Activated CD4-positive, CD25-positive, alpha-beta regulatory T cell (primary cell): ENCODE measurements at places on chromosomes 2 and 18.

DNA sequence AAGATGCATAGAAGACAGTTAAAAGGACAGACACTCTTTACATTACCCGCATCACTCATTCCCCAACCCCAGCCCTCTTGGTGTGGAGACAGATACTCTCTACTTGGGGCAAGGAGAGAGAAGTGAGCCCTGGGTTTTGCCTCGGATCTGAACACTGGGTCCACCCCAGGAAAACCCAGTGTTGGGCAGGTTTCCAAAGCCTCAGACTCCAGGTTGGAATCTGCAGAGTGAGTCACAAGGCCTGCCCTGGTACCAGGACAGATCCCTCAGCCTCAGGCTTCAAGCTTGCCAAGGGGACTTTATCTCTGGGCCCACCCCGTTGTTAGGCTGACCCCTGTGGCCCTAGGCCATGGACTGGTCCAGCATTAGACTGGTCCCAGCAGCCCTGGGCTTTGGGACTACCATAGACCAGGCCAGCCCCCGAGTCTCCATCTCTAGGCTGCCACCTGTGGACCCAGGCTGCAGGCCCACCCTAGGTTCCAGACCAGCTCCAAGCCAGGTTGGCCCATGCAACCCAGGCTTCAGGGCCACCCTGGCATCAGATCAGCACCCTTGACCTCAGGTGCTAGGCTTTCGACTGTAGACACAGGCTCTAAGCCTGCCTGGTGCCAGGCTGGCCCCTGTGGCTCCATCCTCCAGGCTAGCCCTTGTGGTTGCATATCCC, 112.8 kb downstream of the GULP1 start:
- DNase-seq, result no peak

DNA sequence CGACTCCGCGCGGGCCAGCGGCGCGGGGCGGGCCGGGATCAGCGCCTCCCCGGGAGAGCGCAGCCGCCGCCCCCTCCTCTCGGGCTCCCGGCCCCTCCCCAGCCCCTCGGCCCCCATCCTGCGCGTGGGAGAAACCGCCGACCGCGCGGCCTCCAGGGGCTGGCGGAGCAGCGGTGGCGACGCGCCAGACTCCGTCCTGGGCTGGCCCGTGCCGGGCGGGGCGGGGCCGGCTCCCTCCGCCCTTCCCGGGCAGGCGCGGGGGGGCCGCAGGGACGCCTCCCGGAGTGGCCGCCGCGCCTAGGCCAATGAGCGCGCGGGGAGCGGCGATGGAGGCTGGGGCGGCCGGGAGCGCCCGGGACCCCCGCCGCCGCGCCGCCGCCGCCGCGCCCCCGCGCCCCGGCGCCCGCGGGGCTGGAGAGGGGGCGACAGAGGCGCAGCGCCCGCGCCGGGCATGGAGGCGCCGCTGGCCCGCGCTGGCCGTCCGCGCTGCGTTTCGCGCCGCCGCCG, 49.1 kb downstream of the KCNIP3 start:
- DNase-seq, result no peak

DNA sequence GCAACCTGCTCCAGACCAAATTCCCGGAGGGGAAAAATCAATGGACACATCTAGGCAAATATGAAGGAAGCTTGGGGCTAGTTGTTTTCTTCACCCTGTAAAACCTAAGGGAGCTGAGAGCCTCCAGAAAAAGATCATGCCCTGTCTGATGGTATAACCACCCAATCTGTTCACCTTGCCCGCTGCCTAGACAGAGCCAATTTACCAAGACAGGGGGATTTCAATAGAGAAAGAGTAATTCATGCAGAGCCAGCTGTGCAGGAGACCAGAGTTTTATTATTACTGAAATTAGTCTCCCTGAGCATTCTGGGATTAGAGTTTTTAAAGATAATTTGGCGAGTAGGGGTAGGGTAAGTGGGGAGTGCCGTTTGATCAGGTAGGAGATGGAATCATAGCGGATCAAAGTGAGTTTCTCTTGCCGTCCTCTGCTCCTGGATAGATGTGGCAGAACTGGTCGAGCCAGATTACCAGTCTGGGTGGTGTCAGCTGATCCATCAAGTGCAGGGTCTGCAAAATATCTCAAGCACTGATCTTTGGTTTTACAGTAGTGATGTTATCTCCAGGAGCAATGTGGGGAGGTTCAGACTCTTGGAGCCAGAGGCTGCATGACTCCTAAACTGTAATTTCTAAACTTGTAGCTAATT, 35.1 kb upstream of the B4GALT6 start:
- DNase-seq, result no peak

- DNase-seq, result no peak
Observed at GRCh38 chr2:222196159-222196558, 102.6 kb downstream of the PAX3 start.

- DNase-seq, result no peak
Observed at GRCh38 chr2:95344656-95345055, 47.5 kb downstream of the KCNIP3 start.

DNA sequence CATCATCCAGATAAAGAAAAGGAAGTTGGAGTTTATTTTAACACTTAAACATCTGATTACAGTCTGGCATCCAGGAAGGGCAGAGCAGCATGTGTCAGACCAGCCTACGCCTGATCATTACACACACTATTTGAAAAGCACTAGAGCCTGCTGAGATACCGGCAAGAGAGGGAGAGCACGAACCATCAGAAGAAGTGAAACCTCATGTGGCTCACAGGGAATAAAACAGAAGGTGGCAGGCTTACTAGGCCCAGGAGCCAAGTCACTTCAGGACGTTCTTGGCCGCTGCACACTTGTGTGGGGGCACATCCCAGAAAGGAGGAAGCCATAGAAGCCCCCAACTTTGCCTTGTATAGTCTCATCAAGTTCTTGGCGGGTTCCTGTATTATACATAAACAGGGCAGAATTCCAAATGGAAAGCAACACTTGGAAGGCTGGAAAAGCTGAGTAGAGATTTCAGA, 105.5 kb downstream of the UGGT1 start:
- DNase-seq, result no peak

DNA sequence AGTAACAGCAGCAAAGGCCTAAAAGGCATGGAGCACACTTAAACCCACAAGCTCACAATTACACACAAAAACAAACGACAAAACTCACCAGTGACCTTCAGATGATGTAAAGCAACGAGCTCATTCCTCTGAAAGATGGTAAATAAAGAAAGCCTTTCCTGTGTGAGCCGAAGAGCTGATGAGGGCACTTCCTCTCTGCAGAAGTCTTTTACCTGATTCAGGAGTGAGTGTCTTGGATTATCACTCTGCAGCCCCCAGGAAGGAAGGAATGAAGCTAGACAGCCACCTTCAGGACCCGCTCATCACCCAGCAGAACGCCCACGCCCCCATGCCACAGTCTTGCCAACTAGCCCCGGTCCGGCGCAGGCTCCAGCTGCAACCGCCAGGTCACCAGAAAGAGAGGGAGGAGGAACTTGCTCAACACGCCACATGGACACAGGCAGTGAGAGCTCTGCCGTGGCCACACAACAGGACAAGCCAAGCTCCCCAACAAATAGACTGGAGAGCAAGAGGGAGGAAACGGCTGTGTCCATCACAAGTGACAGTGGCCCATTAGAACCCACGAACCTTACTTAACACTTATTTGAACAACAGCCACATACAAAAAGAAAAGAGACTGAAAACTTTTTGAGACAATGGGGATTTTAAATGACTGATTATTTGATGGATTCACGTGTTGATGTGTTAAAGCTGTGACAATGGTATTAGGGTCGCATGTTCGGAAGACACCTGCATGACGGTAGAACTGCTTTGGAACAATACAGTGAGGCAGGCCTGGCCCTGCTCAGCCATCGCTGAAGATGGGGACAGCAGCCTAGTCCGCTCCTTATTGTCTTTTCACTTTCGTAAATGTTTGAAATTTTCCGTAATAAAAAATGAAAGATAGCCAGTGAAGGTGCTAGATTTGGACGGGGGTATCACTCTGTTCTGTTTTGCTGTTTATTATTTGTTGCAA, 127.3 kb downstream of the HDAC4 start:
- DNase-seq, result no peak

DNA sequence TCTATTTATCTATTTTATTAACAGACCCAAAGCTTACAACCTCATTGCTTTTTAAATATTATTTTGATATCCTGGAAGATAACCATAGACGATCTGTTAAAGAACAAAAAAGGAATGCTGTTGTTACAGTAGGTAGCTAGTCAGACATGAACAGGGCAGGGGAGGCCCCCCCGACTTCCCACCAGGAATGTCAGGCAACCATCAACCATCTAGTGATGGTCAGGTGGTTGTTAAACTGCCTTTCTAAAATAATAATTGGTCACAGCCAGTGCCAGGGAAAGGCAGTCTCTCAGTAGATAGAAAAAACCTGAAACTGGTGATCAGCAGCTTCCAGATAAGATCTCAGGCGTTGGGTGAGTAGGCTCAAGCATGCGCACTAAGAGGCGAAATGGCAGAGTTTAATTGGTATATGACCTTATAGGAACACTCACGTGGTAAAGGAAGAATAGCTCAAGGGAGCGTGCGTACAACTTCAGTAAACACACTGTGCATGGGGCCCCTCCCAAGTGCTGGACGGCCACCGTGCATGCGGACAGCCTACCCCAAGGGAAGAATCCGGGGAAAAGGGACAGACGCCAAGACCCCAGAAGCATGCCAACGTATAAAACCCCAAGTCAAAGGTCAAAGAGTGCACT, 32.5 kb upstream of the CCL20 start:
- no peak for DNase-seq

- no peak for DNase-seq
Observed at GRCh38 chr2:229230256-229230655, 40.8 kb downstream of the PID1 start.

DNA sequence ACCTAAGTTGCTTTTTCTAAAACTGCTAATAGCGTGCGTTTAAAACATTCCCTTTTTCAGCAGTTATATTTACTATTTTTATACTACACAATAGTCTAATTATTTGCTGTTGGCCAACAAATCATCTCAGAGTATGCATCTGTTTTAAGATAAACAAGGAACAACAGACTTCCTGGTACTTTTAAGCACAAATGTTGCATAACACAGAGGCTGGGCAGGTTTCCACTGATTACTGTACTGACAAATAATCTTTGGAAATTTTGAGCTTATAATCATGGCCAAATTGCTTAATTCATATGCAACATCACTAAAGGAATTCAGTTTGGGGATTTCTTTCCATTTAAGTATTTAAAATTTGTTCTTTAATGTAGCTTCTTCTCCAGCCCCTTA, 737.4 kb upstream of the SALL3 start:
- DNase-seq, result no peak

DNA sequence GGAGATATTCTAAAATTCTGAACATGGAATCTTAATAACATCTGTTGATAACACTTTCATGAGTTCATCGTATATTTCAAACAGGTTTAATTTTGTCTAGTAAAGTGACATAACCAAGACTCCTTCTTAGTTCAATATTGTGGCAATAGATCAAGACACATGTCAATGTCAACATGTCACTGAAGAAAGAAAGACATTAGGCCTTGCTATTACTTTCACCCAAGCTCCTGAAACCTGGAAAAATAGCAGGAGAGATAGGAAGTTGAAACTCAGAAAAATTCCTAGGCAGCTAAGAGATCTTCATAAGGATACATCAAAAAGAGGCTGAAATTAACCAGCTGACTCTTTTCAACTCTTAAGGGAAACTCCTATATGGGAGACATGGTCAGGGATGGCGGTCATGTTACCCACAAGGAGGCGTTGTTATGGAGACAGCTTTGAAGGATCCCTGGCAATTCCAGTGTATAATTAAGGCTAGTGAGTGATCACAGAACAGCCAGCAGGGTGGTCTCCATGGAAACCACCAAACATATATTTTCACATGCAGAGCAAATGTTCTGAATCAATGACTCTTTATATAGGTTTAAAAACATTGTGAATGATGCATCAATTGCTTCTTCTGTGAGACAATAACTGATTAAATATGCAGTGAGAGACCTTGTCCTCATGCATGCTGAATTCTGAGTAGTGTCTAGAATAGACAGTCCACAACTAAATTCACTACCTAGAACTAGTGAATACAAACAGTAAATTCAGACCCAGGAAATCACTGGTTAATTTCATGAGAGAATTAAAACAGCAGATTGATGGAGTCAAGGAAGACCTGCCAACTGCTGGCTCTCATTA, 115.3 kb upstream of the RIOK3 start:
- DNase-seq, result no peak
